ENCODE measurements at places on chromosomes 1 and 21.

- DNase-seq = no peak
Observed at GRCh38 chr1:87140831-87141540, 187.7 kb upstream of the LMO4 start.

DNA sequence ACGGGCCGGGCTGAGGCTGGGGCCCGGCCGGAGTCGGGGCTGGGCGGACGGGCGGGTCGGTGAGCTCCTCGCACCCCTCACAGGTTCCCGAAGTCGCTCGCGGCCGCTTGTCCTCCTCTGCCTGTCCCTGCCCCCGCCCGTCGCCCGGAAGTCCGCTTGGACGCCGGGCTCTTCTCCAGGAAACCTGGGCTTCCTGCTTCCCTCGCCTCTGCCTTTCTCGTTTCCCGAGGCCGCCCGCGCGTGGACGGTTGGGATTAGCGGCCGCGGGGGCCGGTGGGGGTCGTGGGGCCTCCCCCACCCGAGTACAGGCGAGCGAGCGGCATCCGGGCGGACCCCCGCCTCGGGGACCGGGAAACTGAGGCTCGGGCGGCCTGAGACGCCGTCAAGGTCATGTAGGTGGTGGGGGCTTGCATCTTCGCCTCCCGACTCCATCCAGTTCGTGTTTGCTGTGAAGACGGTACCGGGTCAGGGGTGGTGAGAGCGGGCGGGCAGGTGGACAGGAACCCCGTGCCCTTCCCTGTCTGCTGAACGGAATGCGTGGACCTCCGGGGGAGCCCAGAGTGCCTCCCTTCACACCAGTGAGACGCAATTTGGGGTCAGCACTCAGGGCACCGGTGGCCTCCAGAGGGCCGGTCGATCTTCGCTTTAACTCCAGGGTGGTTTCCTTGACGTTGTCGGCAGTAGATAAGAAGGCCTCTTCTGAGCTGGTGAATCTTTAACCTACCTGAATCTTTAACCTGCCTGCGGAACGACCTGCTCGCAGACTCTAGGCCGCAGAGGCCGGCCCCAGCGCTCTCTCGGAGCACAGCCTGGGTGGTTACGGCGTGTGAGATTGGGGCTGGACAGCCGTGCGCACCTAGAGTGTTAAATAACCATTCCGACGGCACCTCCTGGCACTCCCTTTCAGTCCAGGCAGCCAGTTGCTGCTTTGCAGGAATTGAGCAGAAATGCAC is 686 bp downstream of the ARF1 start:
- DNase-seq = no peak

DNA sequence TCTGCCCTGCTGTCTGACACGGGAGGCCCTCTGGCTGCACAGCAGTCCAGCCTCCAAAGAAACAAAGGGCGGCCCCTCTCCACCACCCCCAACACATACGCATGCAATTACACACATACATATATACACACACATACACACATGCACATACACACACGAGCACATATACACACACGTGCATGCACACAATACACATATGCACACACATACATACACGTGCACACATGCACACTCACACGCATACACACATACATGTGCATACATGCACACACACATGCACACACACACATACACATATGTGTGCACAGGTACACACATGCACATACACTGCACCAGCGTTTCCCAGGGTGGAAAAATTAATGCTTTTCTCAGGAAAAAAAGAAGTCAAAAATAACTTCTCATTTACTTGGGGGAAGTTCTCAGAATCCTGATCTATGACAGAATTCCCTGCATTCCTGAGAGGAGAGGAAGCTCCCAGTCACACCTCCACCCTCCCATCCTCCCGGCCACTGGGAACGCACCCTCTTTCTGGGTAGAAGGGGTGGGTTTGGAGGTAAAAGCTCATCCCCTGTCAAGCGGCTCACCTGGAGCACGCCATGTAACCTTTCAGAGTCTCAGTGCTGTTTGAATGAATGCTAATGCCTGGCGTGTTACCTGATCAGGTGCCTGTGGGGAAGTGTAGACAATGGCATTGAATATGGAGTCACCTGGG is 33.1 kb upstream of the KLHDC7A start:
- no peak for DNase-seq

DNA sequence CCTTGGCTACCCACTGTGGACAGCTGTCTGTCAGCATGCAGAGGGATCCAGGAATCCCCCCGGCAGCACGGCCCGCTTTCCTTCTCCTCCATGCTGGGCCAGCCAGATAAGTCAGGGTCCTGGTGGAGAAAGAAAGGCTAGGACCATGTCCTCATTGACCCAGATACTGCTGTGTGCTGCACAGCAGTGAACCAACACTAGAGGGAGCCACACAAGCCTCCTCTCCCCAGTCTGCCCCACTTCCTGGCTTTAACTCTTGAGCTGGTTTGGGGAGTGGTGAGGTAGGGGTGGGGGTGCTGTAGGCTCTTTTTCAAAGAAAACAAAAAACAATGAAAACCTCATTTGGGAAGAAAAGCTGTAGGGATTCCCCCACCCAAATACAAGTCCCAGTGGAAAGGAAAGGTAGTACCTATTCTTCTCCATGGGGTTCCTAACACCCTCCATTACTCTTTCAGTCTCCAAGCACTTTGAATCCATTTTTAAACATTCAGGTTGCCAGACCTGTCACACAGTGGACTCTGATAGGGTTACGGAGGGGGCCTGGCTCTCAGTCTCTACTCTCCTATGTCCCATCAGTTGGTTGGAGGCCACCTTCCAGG is 84.9 kb upstream of the CD1D start:
- DNase-seq = no peak

DNA sequence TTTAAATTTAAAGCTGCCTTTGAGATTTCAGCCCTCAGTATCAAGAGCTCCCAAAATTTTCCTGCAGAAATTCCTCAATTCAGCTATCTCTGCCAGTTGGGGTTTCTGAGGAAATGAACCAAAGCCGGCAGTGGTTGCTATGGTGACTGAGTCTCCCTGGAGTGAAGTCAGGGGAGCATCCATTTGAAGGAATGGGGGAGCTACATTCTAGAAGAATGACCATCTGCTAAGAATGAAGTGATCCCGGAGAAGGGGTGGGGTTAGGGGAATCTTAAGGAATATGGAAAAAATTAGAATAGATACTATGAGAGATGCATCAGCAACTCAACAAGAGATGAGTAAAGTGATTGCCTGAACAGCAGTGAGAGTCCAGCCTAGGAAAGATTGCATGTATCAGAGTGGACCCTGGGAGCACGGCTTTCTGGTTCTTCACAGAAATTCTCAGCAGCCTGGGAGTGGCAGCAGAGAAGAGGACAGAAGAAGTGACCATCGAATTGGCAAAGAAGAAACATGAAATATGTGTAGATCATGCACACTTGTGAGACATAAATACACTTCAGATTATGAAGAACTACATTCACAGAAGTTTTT is 94.7 kb downstream of the CHD1L start:
- no peak for DNase-seq

DNA sequence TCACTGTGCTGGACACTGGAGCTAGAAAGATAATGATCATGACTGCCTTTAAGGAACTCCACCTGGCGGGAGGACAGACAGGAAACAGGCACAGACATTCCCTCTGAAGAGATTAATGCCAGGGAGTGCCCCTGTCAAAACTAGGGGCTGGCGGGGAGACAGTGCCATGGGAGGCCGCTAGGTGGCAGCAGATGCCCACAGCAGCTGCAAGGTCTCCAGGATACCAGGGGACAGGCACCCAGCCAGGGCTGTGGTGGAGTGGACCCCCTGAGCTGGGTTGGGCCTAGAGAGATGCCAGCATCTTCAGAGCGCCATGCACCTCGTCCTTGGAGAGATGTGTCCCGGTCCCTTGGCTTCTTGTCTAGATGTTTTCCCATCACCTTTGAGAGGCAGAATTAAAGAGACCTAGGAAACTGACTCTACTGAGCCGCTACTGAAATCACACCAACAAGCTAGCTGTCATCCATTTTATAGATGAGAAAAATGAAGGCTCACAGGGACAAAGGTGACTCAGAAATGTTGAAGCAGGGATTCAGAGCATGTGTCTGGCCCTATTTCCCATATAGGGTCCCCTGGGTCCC is 3.6 kb downstream of the REN start:
- no peak for DNase-seq

GRCh38 chr1:242081446-242081845 is 82.5 kb upstream of the MAP1LC3C start:
- DNase-seq = no peak
